CD4-positive, alpha-beta T cell treated with Interleukin-6 at 100 ng/mL for 8 hours (primary cell): ENCODE measurements at places on chromosomes 7 and 10.

DNA sequence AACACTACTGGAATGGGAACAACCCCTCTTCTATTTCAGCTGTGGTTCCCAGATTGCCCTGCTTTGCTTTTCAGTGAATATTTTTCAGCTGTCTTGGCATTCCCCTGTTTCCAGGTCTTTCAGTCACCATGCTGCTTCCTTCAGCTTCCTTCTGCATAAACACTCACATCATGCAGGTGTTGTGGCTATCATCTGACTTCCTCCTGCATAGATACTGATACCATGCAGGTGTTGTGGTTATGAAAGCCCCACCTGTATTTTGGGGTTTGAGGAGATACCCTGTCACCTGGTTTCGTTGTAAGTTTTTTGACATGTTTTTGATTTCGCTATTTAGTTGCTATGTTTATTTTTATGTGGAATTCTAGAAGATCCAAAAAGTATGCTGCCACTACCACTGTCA lies 71.5 kb downstream of the SLC35B4 start:
- no peak for DNase-seq

DNA sequence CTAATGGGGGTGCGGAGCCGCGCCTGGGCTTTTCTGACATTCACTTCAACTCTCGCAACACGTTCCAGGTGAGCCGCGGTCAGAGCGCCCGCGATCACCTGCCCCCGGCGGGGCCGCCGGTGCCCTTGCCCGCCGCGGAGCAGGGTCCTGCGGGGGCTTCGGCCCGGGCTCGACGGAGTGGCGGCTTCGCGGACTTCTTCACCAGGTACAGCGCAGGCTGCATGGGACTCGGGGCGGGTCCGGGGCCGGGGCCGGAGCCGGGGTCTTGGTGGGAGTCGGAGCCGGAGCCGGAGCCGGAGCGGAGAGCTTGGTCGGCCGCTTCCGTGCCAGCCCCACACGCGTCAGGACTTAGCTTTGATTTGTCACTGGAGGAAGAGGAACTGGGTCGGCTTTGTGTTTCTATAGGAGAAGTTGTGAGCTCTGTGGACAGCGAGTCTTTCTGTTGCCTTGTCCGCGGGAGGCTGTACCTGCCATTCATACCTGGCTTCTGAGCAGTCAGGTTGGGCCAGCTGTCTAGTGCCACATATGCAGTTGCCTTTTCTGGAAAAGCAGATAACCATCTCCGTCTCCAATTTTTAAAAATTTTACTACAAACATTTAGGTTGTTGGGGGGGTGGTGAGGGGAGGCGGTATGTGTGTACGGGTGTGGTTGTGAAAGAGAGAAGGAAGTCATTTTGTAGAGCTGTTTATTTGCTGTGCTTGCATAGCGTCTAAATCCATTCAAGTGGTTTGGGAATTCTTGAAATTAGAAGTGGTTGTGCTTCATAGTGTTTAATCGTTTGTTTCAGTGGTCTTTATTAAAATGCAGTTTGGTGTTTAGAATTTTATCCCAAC lies 1.3 kb downstream of the TBC1D12 start:
- DNase-seq = peak; percentile 9

- DNase-seq = no peak
These were observed 68.5 kb upstream of the SVIL start for GRCh38 chr10:29703271-29703670.

DNA sequence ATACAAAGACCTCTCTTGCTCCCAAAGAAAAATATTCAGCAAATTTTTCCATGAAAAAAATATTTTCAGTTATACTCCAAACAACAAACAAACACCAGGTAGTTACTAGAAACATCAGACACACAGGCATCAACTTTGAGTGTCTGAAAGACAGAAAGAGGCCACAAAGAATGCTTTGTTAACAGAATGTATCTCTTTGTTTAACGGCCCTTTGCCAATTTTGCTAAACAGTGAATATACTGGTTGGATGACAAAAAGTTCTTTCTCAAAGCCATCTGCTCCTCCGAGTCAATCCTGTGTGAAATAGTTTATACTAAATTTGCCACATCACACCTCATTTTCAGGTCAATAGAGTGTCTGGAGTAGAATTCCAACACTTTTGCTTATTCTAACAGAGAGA lies 216.7 kb upstream of the PHF14 start:
- DNase-seq = no peak

- no peak for DNase-seq
These were observed 167.0 kb upstream of the KLF6 start for GRCh38 chr10:3951993-3952392.
